ENCODE measurements at places on chromosomes 5 and 9. TPM values are rescaled to one million over a fixed set of nuclear protein-coding genes. Genes with fewer than 3 reads are reported as not detected.

Gene CDH9
- not detected for total RNA-seq

Gene TLR4
- total RNA-seq: 45.9 TPM

Gene ROR2
- total RNA-seq: 5.5 TPM

- H3K27ac ChIP-seq: no peak overlapping the region
- DNase-seq: no peak
- H3K36me3 ChIP-seq: no peaks in the 10 kb centered on the region
- H3K4me3 ChIP-seq: no peak overlapping the region
- no peaks in the 10 kb centered on the region for H3K27me3 ChIP-seq
These were observed 57.3 kb upstream of the C6 start for GRCh38 chr5:41270423-41271251.

All from upper lobe of right lung (tissue), 1 donor.